ENCODE measurements at places on chromosomes 7 and 10. TPM values are rescaled to one million over a fixed set of nuclear protein-coding genes. Genes with fewer than 3 reads are reported as not detected.

GRCh38 chr10:78515038-78515872, 481.6 kb downstream of the RPS24 start:
- no peaks in the 10 kb centered on the region for H3K4me1 ChIP-seq
- no peaks in the 10 kb centered on the region for H3K36me3 ChIP-seq
- no peak overlapping the region for H3K4me3 ChIP-seq
- no peak overlapping the region for H3K27ac ChIP-seq
- no peaks in the 10 kb centered on the region for H3K27me3 ChIP-seq

GRCh38 chr7:73829505-73829904, 1.3 kb upstream of the CLDN4 start:
- peaks cover 38% of the 10 kb centered on the region for H3K4me1 ChIP-seq
- H3K4me3 ChIP-seq: no peak overlapping the region
- H3K27me3 ChIP-seq: no peaks in the 10 kb centered on the region
- peak overlapping the region; percentile 98 for H3K27ac ChIP-seq

DNA sequence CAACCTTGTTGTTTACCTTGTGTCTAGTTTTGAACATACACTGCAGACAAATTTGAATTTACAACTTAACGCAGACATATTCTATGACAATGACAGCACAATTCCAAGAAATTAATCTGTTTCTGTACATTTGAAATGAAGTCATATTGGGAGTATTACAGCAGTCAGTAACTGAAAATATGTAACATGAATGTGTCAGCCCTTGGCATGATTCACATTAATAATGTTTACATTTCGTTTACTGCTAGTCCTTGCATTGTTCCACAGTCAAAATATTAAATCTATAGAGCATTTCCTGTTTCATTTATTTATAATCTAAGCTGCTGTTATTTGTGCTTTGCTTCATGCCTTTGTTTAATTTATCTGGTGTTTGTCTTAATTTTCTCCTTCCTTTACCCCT, 80.4 kb downstream of the NOC3L start:
- H3K4me3 ChIP-seq: no peak overlapping the region
- H3K27ac ChIP-seq: no peak overlapping the region
- peaks cover 8% of the 10 kb centered on the region for H3K4me1 ChIP-seq
- DNase-seq: no peak
- no peaks in the 10 kb centered on the region for H3K36me3 ChIP-seq
- no peaks in the 10 kb centered on the region for H3K27me3 ChIP-seq

DNA sequence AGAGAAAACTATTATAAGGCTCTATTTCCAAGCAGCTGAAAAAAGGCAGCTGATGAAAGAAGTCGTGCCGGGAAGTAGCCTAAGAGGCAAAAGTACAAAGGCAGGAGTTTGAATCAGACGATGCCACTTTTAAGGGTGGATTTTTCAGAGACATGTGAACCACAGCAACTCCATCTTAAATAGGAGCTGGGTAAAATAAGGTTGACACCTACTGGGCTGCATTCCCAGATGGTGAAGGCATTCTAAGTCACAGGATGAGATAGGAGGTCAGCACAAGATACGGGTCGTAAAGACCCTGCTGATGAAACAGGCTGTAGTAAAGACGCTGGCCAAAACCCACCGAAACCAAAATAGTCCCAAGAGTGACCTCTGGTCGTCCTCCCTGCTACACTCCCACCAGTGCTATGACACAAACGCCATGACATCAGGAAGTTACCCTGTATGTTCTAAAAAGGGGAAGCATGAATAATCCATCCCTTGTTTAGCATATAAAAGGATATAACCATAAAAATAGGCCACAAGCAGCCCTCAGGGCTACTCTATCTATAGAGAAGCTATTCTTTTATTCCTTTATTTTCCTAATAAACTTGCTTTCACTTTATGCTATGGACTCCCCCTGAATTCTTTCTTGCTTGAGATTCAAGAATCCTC, 45.5 kb upstream of the PRSS1 start:
- H3K27me3 ChIP-seq: no peaks in the 10 kb centered on the region
- no peak for DNase-seq
- H3K27ac ChIP-seq: no peak overlapping the region
- H3K36me3 ChIP-seq: no peaks in the 10 kb centered on the region
- H3K4me3 ChIP-seq: no peak overlapping the region
- H3K4me1 ChIP-seq: peaks cover 8% of the 10 kb centered on the region

DNA sequence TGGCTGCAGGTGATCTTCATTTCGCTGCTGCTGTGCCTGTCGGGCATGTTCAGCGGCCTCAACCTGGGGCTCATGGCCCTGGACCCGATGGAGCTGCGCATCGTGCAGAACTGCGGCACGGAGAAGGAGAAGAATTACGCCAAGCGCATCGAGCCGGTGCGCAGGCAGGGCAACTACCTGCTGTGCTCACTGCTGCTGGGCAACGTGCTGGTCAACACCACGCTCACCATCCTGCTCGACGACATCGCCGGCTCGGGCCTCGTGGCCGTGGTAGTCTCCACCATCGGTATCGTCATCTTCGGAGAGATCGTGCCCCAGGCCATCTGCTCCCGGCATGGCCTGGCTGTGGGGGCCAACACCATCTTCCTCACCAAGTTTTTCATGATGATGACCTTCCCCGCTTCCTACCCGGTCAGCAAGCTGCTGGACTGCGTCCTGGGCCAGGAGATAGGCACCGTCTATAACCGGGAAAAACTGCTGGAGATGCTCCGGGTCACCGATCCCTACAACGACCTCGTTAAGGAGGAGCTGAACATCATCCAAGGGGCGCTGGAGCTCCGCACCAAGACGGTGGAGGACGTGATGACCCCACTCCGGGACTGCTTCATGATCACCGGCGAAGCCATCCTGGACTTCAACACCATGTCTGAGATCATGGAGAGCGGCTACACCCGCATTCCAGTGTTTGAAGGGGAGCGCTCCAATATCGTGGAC, 1.3 kb downstream of the CNNM2 start:
- H3K36me3 ChIP-seq: no peaks in the 10 kb centered on the region
- no peaks in the 10 kb centered on the region for H3K27me3 ChIP-seq
- peak overlapping the region; percentile 97 for H3K4me3 ChIP-seq
- peak; percentile 38 for DNase-seq
- no peak overlapping the region for H3K27ac ChIP-seq

- H3K4me1 ChIP-seq: peaks cover 6% of the 10 kb centered on the region
- no peak for DNase-seq
- no peaks in the 10 kb centered on the region for H3K36me3 ChIP-seq
- no peaks in the 10 kb centered on the region for H3K27me3 ChIP-seq
- no peak overlapping the region for H3K4me3 ChIP-seq
Observed at GRCh38 chr10:575402-576129, 113.9 kb downstream of the DIP2C start.

DNA sequence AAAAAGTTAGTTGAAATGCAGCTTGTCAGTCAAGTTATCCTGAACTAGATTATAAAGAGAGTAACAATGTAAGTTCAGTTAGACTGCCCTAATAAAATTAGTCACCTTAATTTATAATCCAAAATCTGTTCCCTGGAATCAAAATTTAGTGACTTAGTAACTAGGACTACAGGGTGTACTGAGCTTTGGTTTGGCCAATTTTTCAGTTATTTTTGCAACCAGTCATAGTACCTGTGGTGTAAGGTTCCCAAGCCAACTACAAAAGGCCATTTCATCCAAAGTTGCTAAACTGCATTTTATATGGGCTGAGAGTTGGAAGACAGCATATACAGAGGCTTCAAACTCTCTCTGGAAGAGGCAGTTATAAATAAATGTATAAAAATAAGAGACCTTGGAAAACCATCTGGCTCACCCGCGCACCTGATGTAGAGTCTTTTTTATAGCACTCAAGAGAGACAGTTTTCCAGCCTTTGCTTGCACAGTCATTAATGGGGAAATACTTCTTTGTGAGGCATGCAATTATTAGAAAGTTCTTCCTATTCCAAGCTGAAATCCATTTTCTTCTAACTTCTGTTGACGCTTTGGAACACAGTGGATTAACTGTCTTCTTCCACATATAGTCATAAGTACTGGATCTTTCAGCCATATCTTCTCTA, 59.2 kb downstream of the PUS7 start:
- no peak for DNase-seq
- H3K27me3 ChIP-seq: no peaks in the 10 kb centered on the region
- no peak overlapping the region for H3K27ac ChIP-seq
- no peaks in the 10 kb centered on the region for H3K36me3 ChIP-seq

- H3K27me3 ChIP-seq: no peaks in the 10 kb centered on the region
- peaks cover 6% of the 10 kb centered on the region for H3K4me1 ChIP-seq
- no peaks in the 10 kb centered on the region for H3K36me3 ChIP-seq
- no peak overlapping the region for H3K4me3 ChIP-seq
- H3K27ac ChIP-seq: no peak overlapping the region
- DNase-seq: no peak
Observed at GRCh38 chr7:29877196-29877595, 70.9 kb downstream of the WIPF3 start.

GRCh38 chr7:2411049-2411448, 7.6 kb downstream of the CHST12 start:
- no peaks in the 10 kb centered on the region for H3K36me3 ChIP-seq
- H3K27ac ChIP-seq: no peak overlapping the region
- no peaks in the 10 kb centered on the region for H3K27me3 ChIP-seq
- no peak overlapping the region for H3K4me3 ChIP-seq
- peaks cover 18% of the 10 kb centered on the region for H3K4me1 ChIP-seq

Gene MKI67
- polyA plus RNA-seq: 0.02 TPM

Gene PIP4K2A
- 4.3 TPM for polyA plus RNA-seq

Gene COBL
- 7.4 TPM for polyA plus RNA-seq
